ENCODE measurements at places on chromosomes 3 and 15.
A peak's percentile ranks its signal among the peaks of the same experiment; 100 is the strongest.

DNA sequence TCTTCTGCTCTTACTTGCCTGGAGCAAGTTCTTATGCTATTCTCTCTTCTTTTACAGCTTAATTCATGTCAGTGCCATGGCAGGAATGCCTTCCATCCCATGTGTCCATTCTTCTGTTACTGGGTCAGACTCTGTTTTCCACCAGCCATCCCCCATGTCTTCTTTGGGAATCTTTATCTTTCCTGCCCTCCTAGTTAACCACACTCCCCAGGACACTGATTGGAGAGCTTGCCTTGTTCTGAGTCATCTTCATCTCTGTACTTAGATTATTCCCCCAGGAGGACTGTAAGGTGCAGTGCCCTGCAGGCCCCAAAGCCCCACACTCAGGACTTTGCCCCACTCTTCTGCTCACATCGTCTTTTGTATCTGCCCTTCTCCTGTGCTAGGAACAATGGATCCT lies 3.6 kb downstream of the ABHD17C start:
- no peak for DNase-seq

DNA sequence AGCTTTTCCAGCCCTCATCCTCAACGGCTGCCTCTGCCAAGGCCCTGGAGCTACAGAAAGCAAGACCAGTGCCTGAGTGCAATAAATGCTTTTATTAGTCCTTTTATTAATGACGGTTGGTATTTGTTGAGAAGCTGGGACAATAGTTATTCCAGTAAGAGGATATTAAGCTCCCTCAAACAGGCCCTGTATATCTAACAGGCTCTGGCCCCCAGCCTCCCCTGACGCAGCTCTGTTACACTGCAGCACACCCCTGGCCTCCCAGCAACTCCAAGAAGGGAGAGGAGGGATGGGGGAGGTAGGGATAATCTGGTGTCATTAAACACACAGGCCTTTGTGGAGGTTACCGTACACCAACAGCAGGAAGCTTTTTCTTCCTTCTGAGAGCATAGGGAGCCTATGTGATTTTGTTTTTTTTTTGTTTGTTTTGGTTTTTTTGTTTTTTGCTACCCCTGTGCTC lies 30.8 kb upstream of the MAGEF1 start:
- DNase-seq = no peak

- DNase-seq = no peak
Measured at GRCh38 chr3:55854494-55854893, 367.4 kb upstream of the WNT5A start.

DNA sequence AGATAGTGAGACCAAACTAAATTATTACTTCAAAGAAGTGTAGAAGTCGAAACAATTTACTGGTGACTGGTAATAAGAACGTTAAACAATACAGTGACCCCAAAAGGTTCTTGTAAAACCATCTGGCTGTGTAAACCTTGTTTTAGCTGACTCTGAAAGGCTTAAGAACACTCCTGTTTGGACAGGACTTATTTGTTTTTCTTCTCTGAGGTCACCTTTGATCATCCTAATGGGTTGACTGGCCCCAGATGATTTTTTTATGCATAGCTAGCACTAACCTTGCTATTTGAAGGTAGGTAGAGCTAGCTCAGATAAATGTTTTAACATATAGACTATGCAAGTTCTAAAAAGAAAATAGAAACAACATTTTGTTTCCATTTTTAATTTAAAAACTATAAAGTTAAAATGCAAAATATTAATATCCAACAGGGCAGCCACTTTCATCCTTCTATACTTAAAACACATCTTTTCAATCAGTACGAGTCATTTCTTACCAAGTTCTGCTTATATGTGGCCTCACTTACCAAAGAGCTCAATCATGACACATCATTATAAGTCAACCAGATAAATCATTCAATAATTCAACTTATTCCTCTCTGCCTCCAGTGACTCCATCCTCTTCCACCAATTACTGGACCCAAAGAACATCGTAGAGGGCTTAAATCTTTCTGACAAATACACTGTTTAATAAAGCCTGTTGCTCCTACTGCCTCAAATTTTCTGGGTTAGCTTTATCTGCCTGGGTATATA lies 158.8 kb downstream of the SSR3 start:
- DNase-seq = no peak

- DNase-seq = no peak
Measured at GRCh38 chr15:38378161-38378560, 75.8 kb upstream of the FAM98B start.

DNA sequence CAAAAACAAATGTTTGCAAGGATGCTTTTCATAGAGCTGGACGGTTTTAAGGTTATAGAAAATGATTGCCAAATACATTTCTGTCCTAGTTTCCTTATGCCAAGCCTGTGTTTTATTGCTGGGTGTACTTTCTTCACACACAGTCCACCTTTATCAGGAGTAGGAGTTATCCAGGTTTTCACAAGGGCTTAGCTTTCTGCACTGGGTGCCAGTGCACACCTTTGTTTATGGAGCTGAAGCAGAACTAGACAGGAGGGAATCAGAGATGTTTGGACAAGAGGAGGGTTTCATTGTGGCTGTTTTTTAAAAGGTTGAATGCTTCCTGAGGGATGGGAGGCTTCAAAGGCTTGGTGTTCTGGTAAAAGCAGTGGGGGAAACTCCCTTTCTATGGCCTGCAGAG lies 29.5 kb upstream of the FAM3D start:
- DNase-seq = no peak

DNA sequence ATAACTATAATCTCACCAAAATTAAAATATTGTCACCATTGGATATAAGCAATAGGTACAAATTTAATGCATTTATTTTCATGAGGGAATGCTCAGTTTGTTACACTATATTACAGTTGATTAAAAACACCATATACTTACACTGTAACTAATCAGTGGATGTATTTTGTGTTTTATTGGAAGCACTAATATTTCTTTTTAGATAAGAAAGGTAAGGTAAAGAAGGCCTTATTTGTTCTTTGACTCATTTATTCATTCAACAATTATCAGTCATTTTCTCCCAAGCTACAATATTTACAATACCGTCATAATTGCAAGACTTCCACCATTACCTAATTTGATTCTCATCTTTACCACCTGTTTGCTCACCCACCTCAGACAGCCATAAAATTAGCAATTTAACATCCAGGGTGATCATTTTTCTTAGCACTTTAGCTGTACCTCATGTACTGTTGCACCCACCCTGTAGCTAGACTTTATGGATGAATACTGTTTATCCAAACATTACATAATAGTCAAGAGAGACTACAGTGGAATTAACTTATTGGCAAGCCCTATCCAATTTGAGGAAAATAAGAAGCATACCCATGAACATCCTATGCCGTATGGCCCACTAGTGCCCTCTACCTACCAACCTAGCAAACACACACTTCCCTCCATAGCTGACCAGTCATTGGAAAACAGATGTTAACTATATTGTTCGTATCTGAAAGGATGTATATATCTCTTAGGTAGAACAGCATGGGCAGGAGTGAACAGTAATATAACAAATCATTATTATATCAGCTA lies 229.6 kb downstream of the BBX start:
- peak; percentile 61 for DNase-seq

GRCh38 chr3:195916291-195916690 lies 7.9 kb upstream of the TNK2 start:
- DNase-seq = no peak

- no peak for DNase-seq
Measured at GRCh38 chr3:43413676-43414368, 127.5 kb downstream of the SNRK start.

DNA sequence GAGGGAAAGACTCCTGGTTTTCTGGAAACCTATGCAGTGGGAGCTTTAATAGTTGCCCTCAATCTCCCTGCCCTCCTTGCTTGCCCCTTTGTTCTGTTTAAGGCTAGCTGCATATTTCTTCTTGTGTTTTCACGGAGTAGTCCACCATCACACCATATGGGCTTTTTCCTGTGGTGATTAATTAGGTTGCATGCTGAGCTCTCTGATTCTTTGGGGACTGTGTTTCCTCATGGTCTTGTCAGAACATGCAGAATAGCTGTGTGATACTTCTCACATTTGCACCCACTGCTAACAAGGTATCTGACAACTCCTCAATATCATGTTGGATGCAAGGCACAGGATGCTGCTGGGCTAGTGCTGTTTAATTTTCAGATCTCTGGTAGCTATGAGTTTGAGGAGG lies 139.6 kb downstream of the PTPRG start:
- DNase-seq = peak; percentile 21

GRCh38 chr15:80831606-80832224 lies 52.5 kb downstream of the CEMIP start:
- DNase-seq = no peak

DNA sequence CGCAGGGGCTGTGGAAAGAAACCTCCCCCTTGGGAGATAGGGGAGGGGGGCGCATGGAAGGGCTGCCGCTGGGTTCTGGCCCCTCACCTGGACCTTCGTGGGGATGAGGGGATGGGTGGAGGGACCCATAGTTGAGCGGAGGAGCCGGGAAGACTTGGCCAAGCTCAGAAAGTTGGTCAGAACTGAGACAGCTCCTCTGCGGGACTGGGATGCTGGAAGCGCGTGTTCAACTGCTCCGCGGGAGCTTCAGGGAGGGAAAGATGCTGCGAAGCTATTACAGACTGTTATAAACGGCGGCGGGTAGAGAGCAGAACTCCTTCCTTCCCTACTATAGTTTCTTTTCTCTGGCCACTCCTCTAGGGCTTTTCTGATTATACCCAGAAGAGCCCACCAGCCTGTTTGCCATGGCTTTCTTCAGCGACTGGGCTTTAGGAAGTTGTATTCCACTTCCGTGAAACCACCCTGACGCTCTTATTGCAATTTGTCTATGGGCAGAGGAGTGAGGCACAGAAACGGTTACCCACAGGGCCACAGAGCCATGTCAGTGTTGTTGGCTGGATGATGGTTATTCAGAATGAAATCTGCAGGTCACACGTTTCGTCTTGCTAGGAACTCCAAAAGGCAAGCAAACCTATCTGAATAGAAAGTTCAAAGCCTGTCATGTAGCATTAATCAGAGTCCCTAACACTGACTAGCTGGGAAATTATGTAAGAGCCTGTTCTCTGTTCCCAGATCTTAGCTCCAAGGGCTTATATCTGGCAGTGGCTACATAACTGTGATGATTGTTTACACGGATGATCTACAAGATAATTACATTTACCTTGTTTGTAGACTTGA lies 1.1 kb downstream of the SYNPR start:
- DNase-seq = no peak

- DNase-seq = no peak
Measured at GRCh38 chr3:122903171-122903570, 108.3 kb downstream of the SLC49A4 start.

DNA sequence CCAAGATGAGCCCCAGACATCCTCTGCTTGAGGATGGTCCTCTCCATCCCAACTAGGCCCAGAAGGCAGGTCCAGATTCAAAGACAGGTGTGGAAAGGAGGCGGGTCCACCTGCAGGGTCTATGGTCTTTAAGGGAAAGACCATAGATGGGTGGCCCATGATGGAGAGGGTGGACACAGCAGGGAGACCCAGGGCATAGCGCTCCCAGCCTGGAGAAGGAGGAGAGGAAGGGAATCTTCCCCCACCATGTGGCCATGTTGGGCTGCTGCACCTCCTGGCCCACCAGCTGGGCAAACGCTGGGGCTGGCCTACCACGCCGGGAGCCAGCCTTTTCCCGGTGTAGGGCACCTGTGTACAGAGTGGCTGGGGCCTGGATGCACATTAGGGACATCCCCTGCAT lies 265.2 kb upstream of the TLE3 start:
- peak; percentile 38 for DNase-seq

DNA sequence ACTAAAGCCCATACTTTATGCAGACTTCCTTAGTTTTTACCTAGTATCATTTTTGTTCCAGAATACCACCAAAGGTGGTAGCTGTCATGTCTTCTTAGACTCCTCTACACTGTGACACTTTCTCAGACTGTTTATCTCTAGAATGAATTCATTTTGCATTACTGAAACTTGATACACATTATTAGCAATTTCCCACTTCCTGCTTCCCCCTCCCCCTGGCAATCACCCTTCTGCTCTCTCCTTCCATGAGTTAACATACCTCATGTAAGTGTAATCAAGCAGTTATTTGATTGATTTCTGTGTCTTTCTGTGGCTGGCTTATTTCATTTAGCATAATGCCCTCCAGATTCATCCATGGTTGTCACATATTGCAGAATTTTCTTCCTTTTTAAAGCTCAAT lies 204.9 kb downstream of the STAG1 start:
- peak; percentile 20 for DNase-seq

DNA sequence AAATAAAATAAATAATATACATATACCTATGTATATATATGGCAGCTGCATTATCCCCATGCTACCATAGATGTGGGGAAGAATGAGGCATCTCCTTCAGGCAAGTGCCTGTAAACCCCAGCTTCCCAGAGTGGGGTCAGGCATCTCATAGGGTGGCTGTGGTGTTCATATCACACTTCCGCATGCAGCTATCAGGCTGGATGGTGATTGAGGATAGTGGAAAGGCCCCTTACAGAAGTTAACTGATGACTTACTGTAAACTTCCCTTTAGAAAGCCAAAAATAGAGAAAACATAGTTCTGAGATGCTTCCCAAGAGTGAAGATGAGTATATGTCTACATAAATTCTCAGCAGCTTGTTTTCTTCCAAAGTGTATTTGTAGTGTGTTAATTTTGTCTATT lies 3.5 kb upstream of the PP2D1 start:
- no peak for DNase-seq

- DNase-seq = no peak
Measured at GRCh38 chr15:101406036-101406435, 83.5 kb downstream of the PCSK6 start.

- DNase-seq = no peak
Measured at GRCh38 chr3:195036974-195037373, 234.0 kb downstream of the XXYLT1 start.

DNA sequence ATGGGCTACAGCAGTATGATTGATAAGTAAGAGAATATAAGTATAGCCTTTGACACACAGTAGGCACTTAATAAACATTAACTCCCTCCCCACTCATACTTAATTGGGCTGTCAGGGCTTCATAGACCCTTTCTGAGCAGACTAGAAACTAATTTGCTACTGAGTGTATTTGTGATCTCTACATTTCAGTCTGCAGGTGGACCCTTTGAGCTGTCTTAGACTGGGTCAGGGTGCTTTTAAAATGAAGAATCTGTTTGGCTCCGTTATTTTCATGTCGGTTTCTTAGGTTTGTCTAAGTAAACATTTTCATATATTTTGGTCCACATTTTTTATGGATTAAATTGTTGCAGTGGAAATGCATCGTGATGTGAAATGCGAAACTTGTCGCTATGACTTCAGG lies 50.3 kb upstream of the SELENOK start:
- DNase-seq = peak; percentile 9

DNA sequence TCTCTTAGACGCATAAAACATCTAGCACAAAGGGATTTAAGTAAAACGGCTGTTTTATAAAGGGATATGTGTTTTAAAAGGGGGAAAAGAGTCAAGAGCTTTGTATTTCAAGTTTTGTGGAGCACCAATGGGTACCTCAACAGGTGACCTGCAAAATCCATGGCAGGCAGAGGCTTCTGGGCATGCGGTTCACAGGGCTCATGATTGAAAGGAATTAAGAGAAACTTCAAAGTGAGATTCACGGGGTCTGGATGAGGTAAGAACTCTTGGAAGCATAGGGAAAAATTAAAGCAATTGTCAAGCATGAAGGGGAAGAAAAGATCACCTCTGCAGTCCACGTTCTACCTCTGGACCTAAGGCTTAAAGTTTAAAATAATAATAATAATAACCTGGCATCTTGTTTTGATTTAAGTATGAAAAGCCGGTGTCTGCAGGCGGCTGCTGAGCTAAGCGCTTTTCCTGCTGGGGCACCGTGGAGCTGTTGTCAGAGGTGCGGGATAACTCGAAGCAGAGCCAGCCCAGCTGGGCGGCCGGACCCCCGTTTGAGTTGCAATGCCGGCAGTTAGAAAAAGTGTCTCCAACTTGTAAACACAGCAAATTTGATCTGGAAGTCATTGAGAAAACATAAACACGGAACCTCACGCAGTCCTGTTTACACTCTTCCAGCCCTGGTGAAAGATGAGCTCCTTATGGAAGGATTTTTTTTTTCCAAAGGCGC lies 40.5 kb downstream of the HES1 start:
- DNase-seq = no peak

Measured in COR-L47 (cell line).